ENCODE measurements at places on chromosomes 3 and 15.

DNA sequence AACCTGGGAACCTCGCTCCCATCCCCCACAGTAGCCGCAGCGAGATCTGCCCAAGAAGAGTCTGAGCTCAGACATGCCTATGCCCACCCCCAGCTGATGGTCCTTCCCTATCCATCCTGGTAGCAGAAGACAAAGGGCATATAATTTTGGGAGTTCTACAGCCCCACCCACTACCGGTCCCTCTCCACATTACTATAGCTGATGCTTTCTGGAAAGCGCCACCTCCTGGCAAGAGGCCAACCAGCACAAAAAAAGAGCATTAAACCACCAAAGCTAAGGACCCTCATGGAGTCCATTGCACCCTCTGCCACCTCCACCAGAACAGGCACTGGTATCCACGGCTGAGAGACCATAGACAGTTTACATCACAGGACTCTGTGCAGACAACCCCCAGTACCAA is 168.4 kb downstream of the MEGF11 start:
- DNase-seq, result no peak

DNA sequence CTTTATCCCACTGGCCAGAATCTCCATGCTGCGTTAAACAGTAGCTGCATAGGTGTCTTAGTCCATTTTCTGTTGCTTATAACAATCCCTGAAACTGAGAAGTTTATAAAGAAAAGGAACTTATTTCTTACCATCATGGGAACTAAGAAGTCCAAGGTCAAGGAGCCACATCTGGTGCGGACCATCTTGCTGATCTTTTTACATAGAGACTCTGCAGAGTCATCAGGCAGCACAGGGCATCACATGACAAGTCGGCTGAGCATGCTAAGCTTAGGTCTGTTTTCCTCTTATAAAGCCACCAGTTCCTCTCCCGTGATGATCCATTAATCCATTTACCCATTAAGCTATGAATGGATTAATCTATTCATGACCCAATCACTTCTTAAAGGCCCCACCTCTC is 22.4 kb upstream of the FAM174B start:
- no peak for DNase-seq

DNA sequence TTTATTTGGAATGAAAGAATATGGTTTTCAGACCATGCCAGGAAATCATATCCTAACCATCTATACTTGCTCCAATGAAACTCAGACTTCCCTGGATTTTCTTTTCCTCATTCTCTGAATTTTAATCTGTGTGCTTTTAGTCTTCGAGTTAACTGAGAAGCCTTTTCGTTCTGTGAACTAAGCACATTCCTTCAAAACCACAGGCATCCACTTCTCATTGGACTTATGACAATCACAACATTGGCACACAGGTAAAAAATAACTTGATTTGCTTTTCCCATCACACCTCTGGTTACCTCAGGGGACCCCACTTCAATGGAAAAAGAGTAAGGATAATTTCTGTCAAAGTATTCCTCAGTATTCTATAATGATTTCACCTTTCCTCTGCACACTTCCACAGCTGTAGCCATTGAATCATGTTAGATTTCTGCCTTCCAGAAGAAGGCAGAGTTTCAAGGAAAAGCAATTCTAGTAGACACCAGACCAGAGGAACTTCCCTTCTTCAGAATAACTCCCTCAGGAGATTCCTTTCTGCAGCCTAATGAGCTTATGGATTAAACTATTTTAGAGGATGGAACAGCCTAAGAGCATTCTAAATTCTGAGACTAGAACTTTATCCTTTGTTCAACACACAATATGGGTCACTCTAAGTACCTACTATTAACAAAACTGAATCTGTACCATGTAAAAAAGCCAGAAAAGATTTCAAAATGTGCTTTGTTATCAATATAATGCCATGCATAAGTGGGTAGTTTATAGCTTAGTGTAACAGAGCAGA is 15.9 kb downstream of the COMMD2 start:
- no peak for DNase-seq

DNA sequence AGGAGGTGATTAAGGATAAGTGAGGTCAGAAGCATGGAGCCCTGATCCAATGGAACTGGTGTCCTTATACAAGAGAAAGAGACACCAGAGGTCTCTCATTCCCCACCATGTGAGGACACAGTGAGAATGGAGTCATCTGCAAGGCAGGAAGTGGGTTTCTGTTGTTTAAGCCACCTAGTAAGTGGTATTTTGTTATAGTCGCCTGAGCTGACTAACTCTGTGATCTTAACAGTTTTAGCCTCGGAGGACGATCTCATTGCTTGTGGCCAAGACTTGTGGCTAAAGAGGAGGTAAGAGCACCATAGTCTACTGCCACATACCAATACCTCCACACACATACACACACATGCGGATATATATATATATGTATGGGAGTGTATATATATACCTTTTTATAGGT is 73.8 kb downstream of the MCTP2 start:
- DNase-seq, result no peak

DNA sequence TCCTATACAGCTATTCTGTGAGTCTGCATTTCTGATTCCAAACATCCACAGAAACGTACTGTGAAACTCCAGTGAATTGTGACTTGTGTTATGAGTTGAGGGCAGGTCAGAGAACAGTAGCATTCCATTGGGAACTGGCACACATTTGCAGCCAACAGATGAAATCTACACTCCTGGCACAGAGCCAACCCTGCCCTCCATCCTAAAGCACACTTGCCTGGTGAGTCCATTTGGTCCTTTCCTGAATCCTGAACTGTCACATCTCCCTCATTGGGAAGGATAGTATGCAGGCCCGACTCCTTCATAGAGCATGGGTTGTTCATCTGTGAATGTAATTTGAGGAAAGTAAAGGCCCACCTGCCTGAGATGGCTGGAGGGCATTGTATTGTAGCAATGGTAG is 314.3 kb upstream of the RASGRP1 start:
- no peak for DNase-seq

- no peak for DNase-seq
Measured at GRCh38 chr3:146838221-146838620, 233.1 kb upstream of the PLSCR5 start.

DNA sequence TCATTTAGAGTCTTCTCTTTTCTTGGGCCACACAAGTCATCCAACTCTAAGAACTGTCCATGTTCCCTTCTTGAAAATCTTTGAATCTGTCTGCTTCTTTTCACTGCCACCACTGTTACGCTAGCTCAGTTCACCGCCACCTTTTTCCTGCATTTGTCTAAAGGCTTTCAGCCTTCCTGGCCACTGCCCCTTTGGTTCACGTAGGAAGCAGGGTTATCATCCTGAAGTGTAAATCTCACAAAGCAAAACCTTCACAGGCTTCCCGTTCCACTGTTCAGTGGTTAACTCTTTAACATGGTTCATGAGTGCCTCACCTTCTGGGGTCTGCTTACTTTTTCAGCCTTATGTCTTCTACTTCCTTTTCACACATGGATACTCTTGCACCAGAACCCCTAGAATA is 26.3 kb upstream of the CCDC39 start:
- DNase-seq, result no peak

- no peak for DNase-seq
Measured at GRCh38 chr3:53836084-53836872, 9.9 kb downstream of the CHDH start.

All from Ammon's horn (tissue), 1 donor.